Stimulated activated CD8-positive, alpha-beta memory T cell treated with anti-CD3 and anti-CD28 coated beads, Interleukin-4, amount 100 ng/mL, for 1 hour (primary cell): ENCODE measurements at places on chromosomes 2 and 18.

GRCh38 chr2:235002198-235003095, 50.6 kb downstream of the SH3BP4 start:
- no peak for DNase-seq

DNA sequence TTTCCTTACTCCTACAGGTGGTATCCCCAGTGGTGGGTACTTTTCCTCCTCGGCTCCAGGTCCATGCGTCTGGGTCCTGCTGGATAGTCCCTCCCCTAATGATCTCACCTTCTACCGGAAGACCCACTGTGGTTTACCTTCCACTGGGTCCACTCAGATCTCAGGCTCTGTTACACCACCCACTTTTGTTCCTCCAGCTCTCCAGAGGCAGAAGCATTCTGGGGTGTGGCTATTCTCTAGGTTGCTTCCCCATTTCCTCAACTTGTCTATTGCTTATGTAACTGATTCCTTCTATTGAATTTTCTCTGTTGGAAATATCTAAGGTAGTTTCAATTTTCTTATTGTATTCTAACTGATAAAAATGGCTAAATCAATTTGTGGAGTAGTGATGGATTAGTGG, 87.6 kb upstream of the GALNT5 start:
- DNase-seq = no peak

- no peak for DNase-seq
Measured at GRCh38 chr2:135935914-135936313, 49.5 kb downstream of the DARS1 start.

- no peak for DNase-seq
Measured at GRCh38 chr2:6068429-6068828, 376.2 kb downstream of the SOX11 start.

GRCh38 chr2:46349115-46349547, 51.9 kb downstream of the EPAS1 start:
- DNase-seq = no peak

DNA sequence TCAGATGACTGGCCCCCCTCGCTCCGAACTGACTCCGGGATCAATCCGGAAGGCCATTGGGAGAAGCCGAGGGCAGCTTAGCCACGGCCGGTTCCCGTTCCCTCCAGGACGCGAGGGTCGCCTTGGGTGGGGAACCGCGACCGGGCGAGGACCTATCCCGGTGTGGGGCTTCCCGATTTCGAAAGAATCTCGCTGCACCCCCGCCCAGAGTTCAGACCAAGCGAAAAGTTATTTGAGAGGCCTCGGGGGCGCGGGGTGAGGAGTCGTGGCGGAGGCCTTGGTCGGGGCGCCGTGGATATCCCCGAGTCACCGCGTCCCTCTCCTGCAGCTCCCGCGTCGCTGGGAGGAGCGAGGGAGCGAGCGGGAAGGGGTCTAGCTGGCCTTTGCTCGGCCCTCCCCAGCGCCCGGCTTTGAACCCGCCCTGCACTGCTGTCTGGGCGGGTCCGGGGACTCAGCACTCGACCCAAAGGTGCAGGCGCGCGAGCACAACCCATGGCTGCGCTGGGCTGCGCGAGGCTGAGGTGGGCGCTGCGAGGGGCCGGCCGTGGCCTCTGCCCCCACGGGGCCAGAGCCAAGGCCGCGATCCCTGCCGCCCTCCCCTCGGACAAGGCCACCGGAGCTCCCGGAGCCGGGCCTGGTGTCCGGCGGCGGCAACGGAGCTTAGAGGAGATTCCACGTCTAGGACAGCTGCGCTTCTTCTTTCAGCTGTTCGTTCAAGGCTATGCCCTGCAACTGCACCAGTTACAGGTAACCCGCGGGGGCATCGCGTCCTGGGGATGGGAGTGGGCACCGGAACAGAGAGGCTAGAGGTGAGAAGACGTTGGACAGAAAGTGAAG, at the start of gene CYP27A1:
Gene CYP27A1 (plus strand): TSS at position 457 of the 837 bp plus-strand sequence. CDS start 36 bp downstream, at position 493.
- no peak for DNase-seq
